ENCODE measurements at places on chromosomes 4 and X.

DNA sequence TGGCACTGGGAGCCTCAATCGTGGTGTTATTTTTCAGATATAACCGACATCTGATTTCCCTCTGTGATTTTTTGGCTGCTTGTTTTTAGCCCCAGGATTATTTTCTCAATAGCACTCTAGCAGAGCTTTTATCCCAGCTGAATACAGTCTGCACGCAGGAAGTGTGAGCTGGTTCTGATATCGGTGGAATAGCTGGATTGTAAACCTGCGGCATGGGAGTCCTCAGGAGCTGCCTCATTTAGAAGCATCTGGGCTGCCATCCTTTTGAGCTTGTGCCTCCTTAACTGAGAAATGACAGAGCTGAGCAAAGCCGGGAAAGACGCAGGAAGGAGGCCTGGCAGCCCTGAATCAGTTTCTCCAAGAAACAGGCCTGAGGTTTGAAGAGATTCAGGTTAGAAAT lies 28.4 kb upstream of the GRPEL1 start:
- DNase-seq, result no peak

- no peak for DNase-seq
These were observed 248.1 kb downstream of the OPHN1 start for GRCh38 chrX:68185161-68185560.

GRCh38 chrX:109635146-109635545 lies 10.2 kb upstream of the KCNE5 start:
- DNase-seq, result no peak

- DNase-seq, result no peak
These were observed 5.1 kb downstream of the AP1S2 start for GRCh38 chrX:15849555-15849954.

DNA sequence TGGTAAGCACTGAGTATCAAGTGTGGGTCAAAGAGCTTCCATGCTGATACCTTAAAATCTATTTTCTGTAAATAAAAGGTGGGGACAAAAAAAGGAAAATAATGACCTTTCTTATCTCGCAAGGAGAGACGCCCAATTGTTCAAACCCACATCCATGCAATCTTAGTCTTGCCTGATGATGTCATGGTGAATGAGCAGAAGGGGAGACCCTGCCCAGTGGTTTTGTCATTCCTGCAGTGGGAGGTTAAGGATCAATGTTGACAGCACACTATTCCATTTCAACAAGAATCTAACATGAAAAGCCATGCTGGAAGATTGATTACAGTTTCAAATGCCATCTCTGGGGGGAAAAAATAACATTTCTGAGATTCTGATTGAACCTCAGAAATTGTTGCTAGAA lies 40.7 kb upstream of the PUDP start:
- DNase-seq, result no peak

GRCh38 chr4:60884587-60884986 lies 315.5 kb upstream of the ADGRL3 start:
- no peak for DNase-seq

DNA sequence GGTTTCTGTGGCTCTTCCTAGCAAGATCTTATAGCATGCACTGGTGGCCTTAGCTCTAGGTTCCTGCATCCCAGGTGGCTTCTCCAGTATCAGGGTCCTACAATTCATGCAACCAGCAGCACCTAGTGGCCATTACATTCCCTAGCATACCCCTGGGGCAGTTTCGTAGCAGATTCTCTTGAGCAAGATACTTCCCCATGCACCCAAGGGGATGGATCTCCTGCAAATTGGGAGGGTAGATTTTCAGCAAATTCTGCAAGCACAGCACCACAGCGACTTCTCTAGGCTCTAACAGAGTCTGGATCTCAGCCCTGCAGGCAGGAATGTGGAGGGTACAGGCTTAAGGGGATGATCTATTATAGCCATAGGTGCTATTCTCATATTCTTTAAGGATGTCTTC lies 13.1 kb upstream of the SLC9B1 start:
- DNase-seq, result no peak

All from stimulated activated CD4-positive, alpha-beta T cell treated with anti-CD3 and anti-CD28 coated beads, Interleukin-1b, Interleukin-23, amount 100 ng/mL, for 48 hours (primary cell).